ENCODE measurements at places on chromosomes 5 and 9. TPM values are rescaled to one million over a fixed set of nuclear protein-coding genes. Genes with fewer than 3 reads are reported as not detected.

- no peaks in the 10 kb centered on the region for H3K36me3 ChIP-seq
- H3K4me1 ChIP-seq: no peaks in the 10 kb centered on the region
- no peaks in the 10 kb centered on the region for H3K27me3 ChIP-seq
- no peak overlapping the region for H3K4me3 ChIP-seq
- DNase-seq: no peak
Measured at GRCh38 chr5:111143910-111144309, 51.8 kb downstream of the WDR36 start.

- H3K4me3 ChIP-seq: no peak overlapping the region
- DNase-seq: no peak
- H3K4me1 ChIP-seq: peaks cover 58% of the 10 kb centered on the region
- peaks cover 6% of the 10 kb centered on the region for H3K36me3 ChIP-seq
Measured at GRCh38 chr9:94805585-94805984, 79.1 kb downstream of the AOPEP start.

- no peak overlapping the region for H3K27ac ChIP-seq
- DNase-seq: no peak
- H3K4me3 ChIP-seq: no peak overlapping the region
- no peaks in the 10 kb centered on the region for H3K36me3 ChIP-seq
- no peaks in the 10 kb centered on the region for H3K4me1 ChIP-seq
- no peaks in the 10 kb centered on the region for H3K27me3 ChIP-seq
Measured at GRCh38 chr5:146003852-146004251, 67.5 kb downstream of the SH3RF2 start.

GRCh38 chr9:113537229-113537810, 73.8 kb downstream of the RGS3 start:
- DNase-seq: no peak
- H3K27me3 ChIP-seq: no peaks in the 10 kb centered on the region
- peak overlapping the region; percentile 83 for H3K27ac ChIP-seq

- DNase-seq: no peak
- no peaks in the 10 kb centered on the region for H3K36me3 ChIP-seq
- H3K27me3 ChIP-seq: no peaks in the 10 kb centered on the region
- H3K4me1 ChIP-seq: no peaks in the 10 kb centered on the region
Measured at GRCh38 chr5:72841756-72842535, 25.5 kb downstream of the TNPO1 start.

GRCh38 chr5:78698191-78698791, 49.7 kb upstream of the LHFPL2 start:
- H3K36me3 ChIP-seq: no peaks in the 10 kb centered on the region
- no peaks in the 10 kb centered on the region for H3K4me1 ChIP-seq
- peak; percentile 70 for DNase-seq
- no peak overlapping the region for H3K27ac ChIP-seq
- no peaks in the 10 kb centered on the region for H3K27me3 ChIP-seq

SPEF2 gene
- 2.0 TPM for total RNA-seq

SPINK4 gene
- not detected for total RNA-seq

ACER2 gene
- 3.5 TPM for total RNA-seq

MLLT3 gene
- total RNA-seq: 7.6 TPM
